Fibroblast of lung (primary cell): ENCODE measurements at places on chromosomes 1 and 21. TPM values are rescaled to one million over a fixed set of nuclear protein-coding genes. Genes with fewer than 3 reads are reported as not detected.

Gene DENND2D
- total RNA-seq, result 15.7 and 19.5 TPM in 2 replicates

Gene KANK4
- total RNA-seq, result not detected in 2 replicates

Gene AGT
- 10.6 and 14.1 TPM in 2 replicates for total RNA-seq

Gene PDXK
- 46.2 and 47.4 TPM in 2 replicates for total RNA-seq

Gene APP
- total RNA-seq, result 569 and 633 TPM in 2 replicates

Gene OR6K2
- total RNA-seq, result not detected in 2 replicates

Gene PKN2
- total RNA-seq, result 22.6 and 28.7 TPM in 2 replicates

Gene SAMSN1
- total RNA-seq, result not detected in 2 replicates
